ENCODE measurements at places on chromosomes 16 and 17.

GRCh38 chr16:49844359-49844758, 11.6 kb downstream of the ZNF423 start:
- no peak for DNase-seq

- no peak for DNase-seq
These were observed at the start of gene EMP2 for GRCh38 chr16:10579965-10580882. EMP2 (minus strand) TSS chr16:10580598; CDS start chr16:10547617, 32,981 bp downstream.

DNA sequence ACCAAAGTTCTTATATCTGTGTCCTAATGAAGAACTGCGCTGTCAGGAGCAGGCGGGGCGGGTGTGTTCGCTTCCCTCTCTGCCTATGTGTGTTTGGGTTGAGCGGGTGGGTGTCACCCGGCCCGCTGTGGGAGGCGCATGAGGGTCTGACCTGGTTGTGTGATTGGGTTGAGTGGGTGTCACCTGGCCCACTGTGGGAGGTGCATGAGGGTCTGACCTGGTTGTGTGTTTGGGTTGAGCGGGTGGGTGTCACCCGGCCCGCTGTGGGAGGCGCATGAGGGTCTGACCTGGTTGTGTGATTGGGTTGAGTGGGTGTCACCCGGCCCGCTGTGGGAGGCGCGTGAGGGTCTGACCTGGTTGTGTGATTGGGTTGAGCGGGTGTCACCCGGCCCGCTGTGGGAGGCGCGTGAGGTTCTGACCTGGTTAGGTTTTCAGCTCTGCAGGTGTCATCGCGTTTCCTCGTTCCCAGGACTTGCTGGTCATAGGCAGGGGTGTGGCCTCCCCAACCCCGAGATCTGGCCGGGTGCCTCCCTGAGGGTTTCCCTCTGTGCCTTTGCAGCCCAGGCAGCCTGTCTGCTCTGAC, 69.6 kb upstream of the ZNF750 start:
- DNase-seq = no peak

- DNase-seq = no peak
These were observed 102.1 kb upstream of the SIAH1 start for GRCh38 chr16:48487287-48487686.

- DNase-seq = no peak
These were observed 144.0 kb downstream of the STX8 start for GRCh38 chr17:9431620-9432019.

GRCh38 chr17:37614391-37614790, 5.2 kb upstream of the SYNRG start:
- DNase-seq = no peak

DNA sequence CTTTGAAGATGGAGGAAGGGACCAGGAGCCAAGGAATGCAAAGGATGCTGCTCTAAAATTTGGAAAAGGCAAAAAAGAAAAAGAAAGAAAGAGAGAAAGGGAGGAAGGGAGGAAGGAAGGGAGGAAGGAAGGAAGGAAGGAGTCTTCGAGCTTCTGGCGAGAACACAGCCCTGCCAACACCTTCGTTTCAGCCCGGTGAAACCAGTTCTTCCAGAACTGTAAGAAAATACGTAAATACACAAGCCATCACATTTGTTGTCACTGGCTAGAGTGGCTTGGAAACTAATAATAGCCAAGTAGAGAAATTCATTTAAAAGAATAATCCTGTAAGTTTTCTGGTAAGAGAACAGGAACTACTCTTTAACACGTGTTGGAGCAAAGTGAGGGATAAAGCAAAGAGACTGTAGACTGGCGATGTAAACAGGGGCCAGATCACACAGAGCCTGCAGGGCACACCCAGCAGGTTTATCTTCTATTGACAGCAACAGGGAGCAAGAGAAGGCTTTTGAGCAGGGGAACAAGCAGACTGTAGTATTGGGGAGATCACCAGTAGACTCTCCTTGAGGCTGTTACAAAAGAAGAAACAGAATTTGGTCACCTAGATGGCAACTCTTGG, 188.7 kb upstream of the MPHOSPH6 start:
- DNase-seq = no peak

GRCh38 chr17:57939797-57940196, 15.4 kb downstream of the CUEDC1 start:
- DNase-seq = peak; percentile 94

DNA sequence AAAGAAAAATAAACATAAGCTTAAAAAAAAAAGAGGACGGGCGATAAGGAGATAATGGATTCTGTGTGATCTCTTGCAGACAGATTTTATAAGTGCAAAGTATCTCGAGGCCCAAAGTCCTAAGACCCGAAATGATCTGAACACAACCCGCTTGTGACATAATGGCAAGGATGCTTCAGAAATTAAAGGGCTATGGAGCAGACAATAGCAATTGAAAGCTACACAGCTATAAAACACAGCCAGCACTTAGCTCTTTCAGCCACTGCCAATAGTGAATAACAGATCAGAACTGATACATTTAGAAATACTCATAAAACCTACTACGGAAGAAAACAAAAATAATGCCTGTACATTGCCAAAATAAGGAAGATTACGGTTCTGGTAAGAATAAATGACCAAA, 117.5 kb downstream of the ZFHX3 start:
- DNase-seq = no peak

- DNase-seq = no peak
These were observed 17.0 kb downstream of the VWA3A start for GRCh38 chr16:22109258-22109898.

GRCh38 chr17:80888276-80889160, 103.1 kb upstream of the CHMP6 start:
- DNase-seq = no peak

GRCh38 chr17:65022751-65023700, 33.5 kb downstream of the GNA13 start:
- DNase-seq = peak; percentile 46

- DNase-seq = no peak
These were observed 304.4 kb upstream of the AXIN2 start for GRCh38 chr17:65865715-65866425.
